ENCODE measurements at places on chromosomes 13 and 19. TPM values are rescaled to one million over a fixed set of nuclear protein-coding genes. Genes with fewer than 3 reads are reported as not detected.

- peaks cover 46% of the 10 kb centered on the region for H3K4me1 ChIP-seq
- H3K27ac ChIP-seq, result no peak overlapping the region
- H3K27me3 ChIP-seq, result no peaks in the 10 kb centered on the region
- peaks cover 1% of the 10 kb centered on the region for H3K36me3 ChIP-seq
- H3K4me3 ChIP-seq, result no peak overlapping the region
- no peak for DNase-seq
These were observed 17.6 kb downstream of the KDM4B start for GRCh38 chr19:4986471-4986891.

- peaks cover 4% of the 10 kb centered on the region for H3K27me3 ChIP-seq
- DNase-seq, result no peak
- H3K36me3 ChIP-seq, result peaks cover 2% of the 10 kb centered on the region
- peak overlapping the region; percentile 97 for H3K27ac ChIP-seq
- peak overlapping the region; percentile 55 for H3K4me3 ChIP-seq
These were observed 3.5 kb upstream of the CIRBP start for GRCh38 chr19:1265615-1266128.

- no peaks in the 10 kb centered on the region for H3K36me3 ChIP-seq
- peak overlapping the region; percentile 86 for H3K27ac ChIP-seq
- H3K4me3 ChIP-seq, result peak overlapping the region; percentile 90
- DNase-seq, result no peak
- peaks cover 27% of the 10 kb centered on the region for H3K4me1 ChIP-seq
These were observed 342 bp downstream of the ASF1B start for GRCh38 chr19:14135985-14136508.

- H3K4me1 ChIP-seq, result peaks cover 45% of the 10 kb centered on the region
- H3K36me3 ChIP-seq, result peaks cover 8% of the 10 kb centered on the region
- no peak for DNase-seq
- H3K27me3 ChIP-seq, result peaks cover 36% of the 10 kb centered on the region
- H3K4me3 ChIP-seq, result peak overlapping the region; percentile 44
These were observed 6.2 kb downstream of the BCL3 start for GRCh38 chr19:44754750-44755080.

DNA sequence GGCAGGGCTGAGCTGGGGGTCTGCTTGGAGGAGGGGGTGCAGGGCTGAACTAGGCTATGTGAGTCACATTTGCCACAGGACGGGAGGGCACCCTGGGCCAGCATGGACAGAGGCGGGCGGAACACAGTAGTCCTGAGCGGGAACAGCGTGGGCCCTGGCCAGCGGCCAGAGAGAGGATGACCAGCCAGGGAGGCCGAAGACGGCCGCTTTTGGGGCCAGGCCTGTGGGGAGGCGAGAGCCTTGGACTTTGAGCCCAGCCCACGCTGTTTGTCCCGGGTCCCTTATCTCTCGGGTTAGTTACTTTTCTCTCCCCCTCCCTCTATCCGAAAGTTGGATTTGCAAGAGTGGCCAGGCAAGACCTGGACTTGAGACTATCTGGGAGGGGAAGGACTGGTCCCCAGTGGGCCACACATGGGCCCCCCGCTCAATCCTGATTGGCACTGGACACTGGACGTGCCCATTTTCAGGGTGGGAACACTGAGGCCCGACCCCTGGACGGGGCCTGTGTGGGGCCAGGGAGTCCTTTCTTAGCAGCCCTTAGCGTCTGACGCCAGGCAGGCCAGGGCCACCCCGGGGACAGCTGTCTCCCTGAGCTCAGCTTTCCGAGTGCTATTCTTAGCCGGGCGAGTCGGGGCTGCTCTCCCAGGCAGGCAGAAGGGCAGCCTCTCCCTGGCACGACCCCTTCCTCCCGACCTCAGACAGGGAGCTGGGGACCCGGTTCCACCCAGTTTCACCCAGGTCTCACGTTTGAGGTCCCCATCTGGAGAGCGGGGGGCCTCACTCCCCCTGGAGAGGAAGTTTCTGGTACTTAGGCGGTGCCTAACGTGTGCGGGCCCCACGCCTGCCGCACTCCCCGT, 833 bp downstream of the GAMT start:
- no peak for DNase-seq
- H3K4me3 ChIP-seq, result peak overlapping the region; percentile 68
- H3K36me3 ChIP-seq, result peaks cover 3% of the 10 kb centered on the region
- no peak overlapping the region for H3K27ac ChIP-seq

- H3K27ac ChIP-seq, result no peak overlapping the region
- H3K4me1 ChIP-seq, result no peaks in the 10 kb centered on the region
- H3K27me3 ChIP-seq, result no peaks in the 10 kb centered on the region
- no peaks in the 10 kb centered on the region for H3K36me3 ChIP-seq
- no peak overlapping the region for H3K4me3 ChIP-seq
- no peak for DNase-seq
These were observed 1032.4 kb upstream of the MIR17HG start for GRCh38 chr13:90315061-90315460.

The CDX2 gene
- not detected for total RNA-seq

The PLIN4 gene
- total RNA-seq, result 0.25 TPM

The CNN1 gene
- 29.6 TPM for total RNA-seq

Data from mesothelial cell of epicardium (in vitro differentiated cells).